ENCODE measurements at places on chromosomes 1 and 21.

- DNase-seq, result no peak
These were observed 52.4 kb upstream of the SSX2IP start for GRCh38 chr1:84742653-84743052.

DNA sequence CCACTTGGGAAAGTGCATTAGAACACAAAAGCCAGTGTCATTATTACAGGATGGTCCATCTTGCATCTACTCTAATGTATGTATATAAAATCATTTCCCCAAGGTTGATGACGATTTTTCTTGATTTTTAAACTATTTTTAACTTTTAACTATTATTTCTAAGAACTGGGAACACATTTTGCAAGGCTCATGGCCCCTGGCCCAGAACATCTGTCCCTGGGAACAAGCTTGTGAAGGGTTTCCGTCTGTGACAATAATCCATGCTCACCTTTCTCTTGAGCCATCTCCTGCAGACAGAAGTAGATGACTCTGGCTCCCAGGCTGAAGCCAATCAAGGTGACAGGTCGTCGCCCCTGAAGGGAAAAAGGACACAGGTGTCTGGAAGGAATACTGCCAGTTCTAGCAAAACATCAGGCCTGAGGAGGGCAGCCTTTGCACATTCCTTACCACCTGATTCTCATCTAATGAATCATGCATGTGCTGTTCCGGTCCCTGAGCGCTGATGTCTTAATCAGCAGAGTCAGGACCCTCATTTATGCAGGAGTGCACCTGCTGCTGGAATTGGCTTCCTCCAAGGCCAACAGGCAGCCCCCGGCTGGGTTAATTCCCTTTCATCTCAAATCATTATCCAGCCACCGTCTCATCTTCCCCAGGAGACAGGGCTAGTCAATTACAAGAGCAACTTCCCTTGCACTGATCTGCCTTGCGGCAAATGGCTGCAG, 62.5 kb downstream of the TMCO4 start:
- no peak for DNase-seq

GRCh38 chr21:36646011-36646410, 52.9 kb upstream of the SIM2 start:
- no peak for DNase-seq

- DNase-seq, result no peak
These were observed 75.2 kb downstream of the CATSPERE start for GRCh38 chr1:244536316-244536715.

DNA sequence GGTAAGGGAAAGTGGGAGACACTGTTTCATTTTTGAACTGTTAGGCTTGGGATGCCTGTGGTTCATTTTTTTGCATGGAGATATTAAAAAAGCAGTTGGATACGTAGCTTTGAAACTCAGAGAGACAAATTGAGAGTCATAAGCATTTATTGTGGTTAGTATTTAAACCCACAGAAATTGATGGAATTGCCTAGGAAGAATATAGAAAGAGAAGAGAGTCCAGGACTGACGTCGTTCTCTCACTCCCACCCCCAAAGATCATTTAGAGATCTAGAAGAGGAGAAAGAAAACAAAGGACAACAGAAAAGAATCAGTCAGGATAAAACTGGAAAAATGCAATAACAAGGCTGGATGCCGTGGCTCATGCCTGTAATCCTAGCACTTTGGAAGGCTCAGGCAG, 73.2 kb upstream of the BMP8A start:
- no peak for DNase-seq

- no peak for DNase-seq
These were observed 169.8 kb upstream of the CXADR start for GRCh38 chr21:17343055-17343454.

DNA sequence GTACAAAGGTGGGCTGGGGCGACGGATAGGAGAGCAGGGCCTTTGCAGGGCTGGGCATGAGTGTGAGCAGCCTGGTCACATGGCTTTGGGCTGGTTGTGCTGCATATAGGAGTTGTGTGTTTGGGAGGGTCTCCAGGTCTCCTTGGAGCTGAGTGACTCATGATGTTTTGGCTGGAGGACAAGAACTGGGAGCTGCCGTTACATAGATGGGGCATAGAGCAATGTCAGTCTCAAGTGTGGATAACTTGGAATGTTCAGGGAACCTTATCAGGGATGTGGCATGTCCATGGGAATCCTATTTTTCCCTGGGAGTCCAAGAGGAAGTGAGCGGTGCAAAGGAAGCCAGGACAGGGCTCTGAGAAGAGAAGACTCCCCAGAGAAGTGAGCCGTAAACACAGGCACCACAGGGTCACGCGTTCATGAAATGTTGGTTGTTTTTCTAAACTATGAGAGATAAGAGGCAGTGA, 136.4 kb upstream of the KCNE2 start:
- no peak for DNase-seq

- DNase-seq, result no peak
These were observed 394.3 kb downstream of the TGFB2 start for GRCh38 chr1:218739426-218739825.

DNA sequence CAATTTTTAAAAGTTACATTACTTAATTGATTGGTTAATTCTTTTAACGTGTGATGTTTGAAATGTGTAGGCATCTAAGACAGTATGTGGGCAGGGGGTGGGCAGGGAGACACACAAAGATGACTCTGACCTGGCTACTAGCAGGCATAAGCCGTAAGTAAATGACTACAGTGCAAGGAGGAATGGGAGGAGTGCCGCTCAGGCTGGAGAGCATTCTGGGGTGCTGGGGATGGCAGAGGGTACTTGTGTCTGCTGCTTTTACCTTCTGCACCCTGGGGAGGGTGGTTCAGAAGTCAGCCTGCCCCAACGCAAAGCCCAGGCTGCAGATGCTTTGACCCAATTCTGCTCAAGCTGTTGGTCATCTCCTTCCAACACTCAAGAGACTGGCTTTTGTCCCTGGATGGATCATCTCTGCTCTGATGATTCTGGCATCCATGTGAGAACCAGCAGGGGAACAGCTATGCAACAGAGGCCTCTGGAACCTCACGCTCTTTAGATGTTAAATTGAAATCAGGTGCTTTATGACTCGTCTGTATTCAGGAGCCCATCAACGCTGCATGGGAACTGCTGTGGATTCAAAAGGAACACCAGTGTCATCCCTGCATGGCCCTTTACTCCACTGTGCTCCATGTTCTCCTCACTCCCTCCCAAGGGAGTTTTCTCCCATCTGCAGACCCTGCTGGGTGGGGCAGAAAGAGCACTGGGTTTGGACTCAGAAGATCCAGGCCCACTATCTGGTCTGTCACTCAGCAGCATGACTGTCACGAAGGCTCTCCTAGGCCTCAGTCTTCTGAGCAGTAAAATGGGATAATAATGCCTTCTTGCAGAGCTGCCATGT, 78.8 kb downstream of the FAM78B start:
- DNase-seq, result no peak

DNA sequence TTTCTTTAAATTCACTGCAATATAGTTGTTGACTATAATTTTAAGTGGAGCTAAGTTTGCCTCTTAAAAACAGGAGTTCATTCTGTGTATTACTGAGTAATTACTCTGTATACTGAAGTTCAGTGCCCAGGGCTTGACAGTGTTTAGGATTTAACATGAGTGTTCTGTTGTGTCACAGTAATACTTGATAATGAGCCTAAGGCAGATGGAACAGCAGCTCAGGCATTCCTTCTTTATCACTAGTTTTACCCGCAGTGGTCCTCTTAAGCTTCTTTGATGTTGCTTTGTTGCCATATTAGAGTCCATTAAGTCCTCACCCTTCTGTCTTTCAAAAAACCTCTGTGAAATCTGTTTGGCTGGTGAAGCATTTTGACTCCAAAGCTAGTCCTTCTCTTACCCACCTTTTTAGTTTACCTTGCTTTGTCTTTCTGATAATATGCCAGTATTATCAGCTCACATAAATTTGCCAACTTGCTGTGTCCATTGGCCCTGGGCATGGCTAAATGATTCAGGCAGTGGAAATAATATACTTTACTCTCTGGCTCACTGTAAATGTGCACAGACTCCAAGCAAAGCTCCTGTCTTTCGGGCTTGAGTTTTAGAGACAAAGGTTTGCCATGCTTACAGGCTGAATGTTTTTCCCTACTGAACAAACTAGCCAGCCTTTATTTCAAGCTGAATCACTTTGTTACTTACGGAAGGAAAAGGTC, 17.7 kb downstream of the HIPK1 start:
- no peak for DNase-seq

DNA sequence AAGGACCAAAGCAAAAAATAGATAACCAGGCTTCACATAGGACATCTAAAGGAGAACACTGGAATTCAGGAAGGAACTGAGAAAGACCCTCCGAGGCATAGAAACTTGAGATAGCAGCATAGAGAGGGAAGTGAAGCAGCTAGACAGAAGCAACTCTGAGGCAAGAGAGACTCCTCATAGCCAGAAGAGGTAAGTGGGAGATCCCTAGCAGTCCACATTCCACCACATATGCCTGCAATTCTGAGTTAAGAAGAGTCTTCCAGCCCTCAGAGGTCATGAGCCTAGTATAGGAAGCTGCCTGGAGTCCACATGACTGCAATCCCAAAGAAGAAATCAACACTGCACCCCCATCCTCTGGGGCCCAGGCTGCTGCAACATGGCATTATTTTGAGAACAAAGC, 13.9 kb upstream of the FGGY start:
- no peak for DNase-seq

DNA sequence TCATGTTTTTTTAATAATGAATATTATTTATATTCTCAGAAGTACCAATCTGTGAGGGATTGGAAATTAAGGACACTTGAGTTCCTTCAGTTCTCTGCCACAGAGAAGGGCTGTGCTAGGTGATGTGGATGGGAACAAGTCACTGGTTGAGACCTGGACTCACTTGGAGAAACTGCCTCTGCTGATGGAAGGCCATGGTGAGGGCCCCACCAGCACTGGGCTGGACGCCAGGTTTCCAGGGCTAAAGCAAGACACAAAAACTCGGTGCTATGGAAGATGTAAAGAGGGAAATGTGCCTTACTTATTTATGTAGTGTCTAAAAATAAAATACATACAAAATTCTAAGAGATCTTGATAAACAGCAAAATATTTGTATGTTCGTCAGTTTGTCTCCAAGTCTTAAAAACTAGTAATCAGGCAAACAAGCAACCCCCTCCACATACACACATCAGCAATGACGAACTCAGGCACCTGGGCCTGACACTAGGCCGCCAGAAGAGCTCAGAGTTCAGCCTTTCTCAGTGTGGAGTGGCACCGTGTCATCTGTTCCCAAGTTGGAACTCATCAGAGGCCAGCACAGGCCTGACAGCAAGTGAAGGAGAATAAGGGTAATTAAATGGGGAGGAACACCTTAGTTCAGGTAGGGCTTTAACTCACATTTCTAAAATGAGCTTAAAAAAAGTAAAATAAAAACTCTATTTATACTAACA, 19.6 kb downstream of the SIPA1L2 start:
- no peak for DNase-seq

GRCh38 chr1:85116856-85117255, 68.6 kb upstream of the MCOLN3 start:
- no peak for DNase-seq

- DNase-seq, result no peak
These were observed 93.5 kb downstream of the TTLL7 start for GRCh38 chr1:83905315-83905907.

DNA sequence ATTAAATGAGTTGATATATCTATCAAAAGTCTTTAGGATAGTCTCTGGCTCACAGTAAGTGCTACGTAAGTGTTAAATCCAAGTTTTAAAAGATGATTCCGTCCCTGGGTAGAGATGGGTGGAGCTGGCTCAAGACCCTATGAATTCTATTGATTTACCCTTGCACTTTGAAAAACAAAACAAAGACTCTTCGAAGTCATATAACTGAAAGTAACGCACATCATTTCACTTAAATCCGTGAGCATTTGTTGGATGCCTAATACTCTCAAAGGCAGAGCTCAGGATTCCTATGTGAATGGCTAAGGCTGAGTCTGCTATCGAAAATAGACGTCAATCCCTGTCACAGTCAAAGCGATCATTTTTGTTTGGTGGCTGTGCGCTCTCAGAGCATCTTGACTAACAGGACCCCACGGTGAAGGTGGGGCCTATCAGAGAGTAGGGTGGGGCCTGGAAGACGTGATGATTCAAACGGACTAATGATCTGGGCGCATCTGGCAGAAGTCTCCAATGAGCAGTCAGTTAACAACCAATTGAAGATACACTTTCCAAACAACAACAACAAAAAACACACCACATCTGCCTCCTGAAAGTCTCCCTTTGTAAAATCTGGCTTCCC, 1.2 kb upstream of the NUCKS1 start:
- no peak for DNase-seq

GRCh38 chr1:6172549-6172948, 7.6 kb downstream of the CHD5 start:
- DNase-seq, result no peak

DNA sequence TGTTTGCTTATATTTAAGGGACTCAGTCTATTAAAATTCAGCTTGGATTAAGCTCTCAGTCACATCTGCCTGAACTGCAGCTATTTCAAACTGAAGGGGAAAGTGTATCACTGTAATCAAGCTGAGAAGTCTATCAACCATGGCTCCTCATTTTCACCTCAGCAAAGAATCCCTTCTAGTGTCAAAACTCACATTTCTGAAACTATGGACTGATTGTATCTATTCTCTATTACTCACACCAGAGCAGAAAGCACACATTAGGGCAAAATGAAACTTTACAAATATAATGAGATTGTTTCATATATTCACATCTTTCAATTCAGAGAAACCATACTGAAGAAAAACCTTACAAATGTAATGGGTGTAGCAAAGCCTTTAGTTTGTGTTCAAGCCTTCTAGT, 14.6 kb upstream of the C1orf146 start:
- no peak for DNase-seq

DNA sequence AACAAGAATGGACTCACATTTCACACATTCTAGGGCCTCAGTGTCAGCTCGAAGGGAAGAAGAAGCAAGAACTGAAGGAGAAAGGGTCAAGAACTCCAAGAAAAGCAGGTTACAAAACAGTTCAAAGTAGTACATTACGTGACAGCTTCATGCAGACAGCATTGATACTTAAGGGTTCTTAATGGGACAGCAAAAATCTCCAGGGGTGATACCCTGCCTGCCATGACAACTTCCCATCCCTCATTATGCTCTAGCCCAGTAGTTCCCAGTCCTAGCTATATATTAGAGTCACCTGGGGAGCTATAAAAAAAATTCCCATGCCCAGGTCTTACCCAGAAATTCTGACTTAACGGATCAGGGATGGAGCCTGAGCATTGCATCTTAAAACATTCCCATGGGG, 51.2 kb upstream of the PROX1 start:
- no peak for DNase-seq

- no peak for DNase-seq
These were observed 18.1 kb downstream of the NAV1 start for GRCh38 chr1:201556841-201557571.

- DNase-seq, result no peak
These were observed 35.3 kb upstream of the DNASE2B start for GRCh38 chr1:84363019-84363418.

DNA sequence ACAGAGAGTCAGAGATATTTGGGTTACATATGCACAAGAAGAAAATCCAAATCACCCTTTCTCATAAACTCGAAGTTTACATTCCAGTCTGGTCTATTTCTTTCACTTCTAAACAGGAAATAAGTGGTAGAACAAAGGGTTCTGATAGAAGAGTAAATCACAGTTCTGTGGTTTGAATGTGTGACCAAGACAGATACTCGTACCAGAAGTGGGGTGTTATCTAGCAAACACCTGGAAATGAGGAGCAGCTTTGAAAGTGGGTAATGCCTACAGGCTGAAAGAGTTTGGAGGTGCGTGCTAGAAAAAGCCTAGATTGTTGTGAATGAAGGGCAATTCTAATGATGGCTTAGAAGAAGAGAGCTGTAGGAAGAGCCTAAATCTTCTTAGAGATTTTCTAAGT, 74.7 kb downstream of the FH start:
- no peak for DNase-seq
